Aortic smooth muscle cell (primary cell): ENCODE measurements at places on chromosomes 1 and 21. TPM values are rescaled to one million over a fixed set of nuclear protein-coding genes. Genes with fewer than 3 reads are reported as not detected.

Gene SV2A
- 5.8 and 7.5 TPM in 2 replicates for total RNA-seq

Gene PCP4
- total RNA-seq = not detected in 2 replicates

Gene SPRR1A
- not detected in 2 replicates for total RNA-seq

Gene WLS
- total RNA-seq = 173 and 276 TPM in 2 replicates

Gene FUCA1
- 21.8 and 26.3 TPM in 2 replicates for total RNA-seq

Gene LRRN2
- total RNA-seq = not detected in 2 replicates

Gene PHLDA3
- 41.2 and 51.4 TPM in 2 replicates for total RNA-seq

Gene CAMSAP2
- 24.7 and 30.3 TPM in 2 replicates for total RNA-seq

Gene ZMYND12
- 0.56 and 0.92 TPM in 2 replicates for total RNA-seq

Gene DIO1
- not detected in 2 replicates for total RNA-seq

Gene NOS1AP
- total RNA-seq = under 0.01 TPM in 1 of 2 replicates, not detected in the other

Gene WNT9A
- 0.44 and 0.79 TPM in 2 replicates for total RNA-seq

Gene NPHP4
- total RNA-seq = 4.5 and 5.2 TPM in 2 replicates

Gene HCN3
- total RNA-seq = 0.87 and 1.1 TPM in 2 replicates

Gene RHD
- total RNA-seq = not detected in 2 replicates

Gene TRPM2
- total RNA-seq = under 0.01 TPM in 1 of 2 replicates, not detected in the other

Gene TXNDC12
- 22.5 and 22.9 TPM in 2 replicates for total RNA-seq

Gene MAP1LC3C
- total RNA-seq = 0.13 TPM in 1 of 2 replicates, not detected in the other

Gene KRTAP13-2
- total RNA-seq = not detected in 2 replicates

Gene MED8
- 61.3 and 68.4 TPM in 2 replicates for total RNA-seq

Gene PADI3
- not detected in 2 replicates for total RNA-seq

Gene S100A9
- 0.19 TPM in 1 of 2 replicates, not detected in the other for total RNA-seq

Gene S100A7
- total RNA-seq = not detected in 2 replicates

Gene FCGR1A
- 0.37 and 0.40 TPM in 2 replicates for total RNA-seq

Gene DNAI4
- 9.1 and 11.9 TPM in 2 replicates for total RNA-seq

Gene DPT
- 0.93 and 1.7 TPM in 2 replicates for total RNA-seq

Gene TAS1R3
- total RNA-seq = 0.06 and 0.26 TPM in 2 replicates

Gene VSIG8
- under 0.01 and 0.06 TPM in 2 replicates for total RNA-seq

Gene SHISAL2A
- not detected in 2 replicates for total RNA-seq

Gene AMY1B
- total RNA-seq = not detected in 2 replicates

Gene PRDM16
- total RNA-seq = 25.9 and 47.1 TPM in 2 replicates

Gene LAPTM5
- 0.44 and 1.3 TPM in 2 replicates for total RNA-seq

Gene ALPL
- under 0.01 TPM in 1 of 2 replicates, not detected in the other for total RNA-seq

Gene HSD3B1
- not detected in 2 replicates for total RNA-seq

Gene CFHR3
- total RNA-seq = 0.06 TPM in 1 of 2 replicates, not detected in the other

Gene SPRR2A
- not detected in 2 replicates for total RNA-seq

Gene OLFM3
- not detected in 2 replicates for total RNA-seq

Gene TMIGD3
- not detected in 2 replicates for total RNA-seq

Gene KRTAP10-11
- not detected in 2 replicates for total RNA-seq

Gene IL6R
- total RNA-seq = 11.8 and 22.7 TPM in 2 replicates

Gene CHIT1
- total RNA-seq = not detected in 2 replicates

Gene UQCRHL
- 11.7 and 12.0 TPM in 2 replicates for total RNA-seq

Gene CD5L
- not detected in 2 replicates for total RNA-seq

Gene PLA2G5
- 3.9 and 4.5 TPM in 2 replicates for total RNA-seq

Gene C1orf226
- total RNA-seq = under 0.01 TPM in 2 replicates

Gene CLDN19
- not detected in 2 replicates for total RNA-seq

Gene USH2A
- under 0.01 TPM in 1 of 2 replicates, not detected in the other for total RNA-seq

Gene ATF6
- 23.3 and 24.1 TPM in 2 replicates for total RNA-seq

Gene GRIK3
- not detected in 2 replicates for total RNA-seq

Gene C4BPA
- not detected in 2 replicates for total RNA-seq
